Stimulated activated CD4-positive, alpha-beta T cell treated with anti-CD3 and anti-CD28 coated beads, Interleukin-4, amount 100 ng/mL, for 24 hours (primary cell): ENCODE measurements at places on chromosomes 2 and 18.

DNA sequence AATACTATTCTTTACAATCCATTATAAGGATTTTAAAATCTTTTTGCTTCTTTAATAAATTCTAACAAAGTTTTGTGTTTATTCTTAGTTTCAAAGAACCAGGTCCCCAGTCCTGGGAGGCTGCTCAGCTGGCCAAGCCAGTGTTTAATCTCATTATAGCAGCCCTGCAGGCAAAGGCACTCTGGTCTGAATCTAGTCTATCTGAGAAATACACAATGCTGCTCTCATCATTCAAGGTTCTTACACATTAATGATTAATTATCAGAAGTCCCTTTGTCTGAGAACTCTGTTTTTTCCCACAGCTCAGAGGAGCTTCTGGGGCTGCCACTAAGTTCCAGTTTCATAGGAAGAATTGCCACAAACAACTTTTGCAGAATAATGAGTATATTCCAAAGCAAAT, 27.7 kb downstream of the KCTD18 start:
- no peak for DNase-seq

- DNase-seq, result no peak
Measured at GRCh38 chr2:114113518-114113917, 223.6 kb downstream of the ACTR3 start.

DNA sequence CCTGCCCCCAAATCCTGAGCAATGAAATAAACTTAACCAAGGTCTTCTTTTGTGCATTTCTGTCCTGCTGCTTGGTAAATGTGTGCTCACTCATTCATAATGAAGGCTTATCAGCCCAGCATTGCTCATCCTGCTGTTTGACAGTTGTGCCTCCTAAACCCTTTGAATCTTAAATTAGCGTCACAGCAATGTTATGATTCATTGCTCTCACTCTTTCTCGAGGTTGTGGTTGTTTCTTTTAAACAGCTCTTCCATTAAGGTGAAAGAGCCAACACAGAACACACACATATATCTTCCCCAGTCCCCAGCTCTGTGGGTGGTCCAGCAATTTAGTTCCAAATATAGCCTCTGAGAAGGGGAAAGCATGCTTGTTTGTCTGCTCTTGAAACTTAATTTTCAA, 84.0 kb downstream of the EVA1A start:
- no peak for DNase-seq

GRCh38 chr18:49967636-49968313, 154.4 kb upstream of the ACAA2 start:
- no peak for DNase-seq

- no peak for DNase-seq
Measured at GRCh38 chr2:178295906-178296305, 101.6 kb downstream of the OSBPL6 start.

GRCh38 chr2:166335284-166335683, 40.5 kb downstream of the SCN9A start:
- no peak for DNase-seq
